ENCODE measurements at places on chromosomes 1 and 21. TPM values are rescaled to one million over a fixed set of nuclear protein-coding genes. Genes with fewer than 3 reads are reported as not detected.

The GREM2 gene
- total RNA-seq: not detected

- no peak for DNase-seq
These were observed 84.2 kb downstream of the ABCA4 start for GRCh38 chr1:94036730-94037129.

The DCDC2B gene
- not detected for total RNA-seq

DNA sequence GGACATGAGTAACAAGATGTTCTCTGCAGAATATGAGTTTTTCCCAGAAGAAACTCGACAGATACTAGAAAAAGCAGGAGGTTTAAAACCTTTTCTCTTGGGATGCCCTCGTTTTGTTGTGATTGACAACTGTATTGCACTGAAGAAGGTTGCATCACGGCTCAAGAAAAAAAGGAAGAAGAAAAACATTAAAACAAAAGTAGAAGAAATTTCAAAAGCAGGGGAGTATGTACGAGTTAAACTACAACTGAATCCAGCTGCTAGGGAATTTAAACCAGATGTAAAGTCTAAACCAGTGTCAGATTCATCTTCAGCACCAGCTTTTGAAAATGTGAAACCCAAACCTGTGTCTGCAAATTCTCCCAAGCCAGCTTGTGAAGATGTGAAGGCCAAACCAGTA, 92.5 kb downstream of the TTC3 start:
- DNase-seq: no peak

The LEPR gene
- total RNA-seq: 8.6 TPM

GRCh38 chr1:10451287-10451686, 1.5 kb downstream of the CORT start:
- DNase-seq: peak; percentile 34

GRCh38 chr1:35454616-35455015, 102.6 kb downstream of the KIAA0319L start:
- DNase-seq: peak; percentile 9

- no peak for DNase-seq
These were observed 56.0 kb upstream of the POU3F1 start for GRCh38 chr1:38102636-38103035.

DNA sequence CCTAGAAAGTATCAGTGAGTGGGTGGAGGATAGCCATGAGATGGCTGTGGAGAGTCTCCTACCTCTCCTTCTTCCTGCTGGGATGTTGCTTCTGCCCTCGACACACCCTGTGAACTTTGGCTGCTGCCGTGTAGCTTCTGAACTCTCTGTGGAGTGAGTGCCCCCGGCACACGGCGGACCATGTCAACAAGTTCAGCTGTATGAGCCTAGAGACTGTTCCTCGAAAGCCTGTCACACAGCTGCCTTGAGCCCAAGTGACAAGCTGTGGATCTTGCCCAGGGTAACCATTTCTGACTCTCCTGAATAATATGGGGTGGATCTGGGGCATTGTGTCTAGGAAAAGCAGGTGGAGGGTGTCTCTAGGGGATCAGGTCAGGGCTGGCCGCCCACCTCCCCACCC, 143.2 kb downstream of the NOS1AP start:
- DNase-seq: no peak

The EXTL2 gene
- total RNA-seq: 23.1 TPM

- no peak for DNase-seq
These were observed 3.8 kb upstream of the EEIG2 start for GRCh38 chr1:108556066-108556465.

- DNase-seq: peak; percentile 16
These were observed 33.0 kb downstream of the RIPPLY3 start for GRCh38 chr21:37039411-37040075.

The INAVA gene
- total RNA-seq: 2.8 TPM

DNA sequence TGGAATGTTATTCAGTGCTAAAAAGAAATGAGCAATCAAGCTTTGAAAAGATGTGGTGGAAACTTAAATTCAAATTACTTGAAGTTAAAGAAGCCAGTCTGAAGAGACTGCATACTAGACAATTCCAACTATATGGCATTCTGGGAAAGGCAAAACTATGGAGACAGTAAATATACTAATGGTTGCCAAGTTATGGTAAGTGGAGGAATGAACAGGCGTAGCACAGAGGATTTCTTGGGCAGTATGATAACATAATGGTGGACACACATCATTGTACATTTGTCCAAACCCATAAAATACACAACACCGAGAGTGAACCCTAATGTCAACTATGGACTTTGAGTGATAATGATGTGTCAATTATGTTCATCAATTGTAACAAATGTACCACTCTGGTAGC, 21.1 kb upstream of the SELP start:
- no peak for DNase-seq

- DNase-seq: peak; percentile 78
These were observed 1.3 kb downstream of the SH2D2A start for GRCh38 chr1:156815307-156815826.

The ZMYM1 gene
- 28.1 TPM for total RNA-seq

DNA sequence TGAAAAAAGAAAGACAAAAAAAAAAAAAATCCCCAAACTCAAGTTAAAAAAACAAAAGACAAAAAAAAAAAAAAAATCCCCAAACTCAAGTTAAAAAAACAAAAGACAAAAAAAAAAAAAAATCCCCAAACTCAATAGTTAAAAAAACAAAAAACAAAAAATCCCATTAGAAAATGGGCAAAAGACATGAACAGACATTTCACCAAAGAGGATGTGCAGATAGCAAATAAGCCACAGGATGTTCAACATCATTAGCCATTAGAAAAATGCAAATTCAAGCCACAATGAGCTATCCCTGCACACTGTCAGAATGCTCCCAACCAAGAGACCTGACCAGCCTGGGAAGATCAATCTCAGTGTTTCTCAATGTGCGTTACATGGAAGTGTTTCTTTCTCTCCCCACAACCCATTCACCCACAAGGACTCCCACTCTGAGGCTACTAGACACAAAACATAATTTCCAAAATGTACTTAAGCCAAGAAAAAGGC, 33.9 kb downstream of the MRAP start:
- no peak for DNase-seq

DNA sequence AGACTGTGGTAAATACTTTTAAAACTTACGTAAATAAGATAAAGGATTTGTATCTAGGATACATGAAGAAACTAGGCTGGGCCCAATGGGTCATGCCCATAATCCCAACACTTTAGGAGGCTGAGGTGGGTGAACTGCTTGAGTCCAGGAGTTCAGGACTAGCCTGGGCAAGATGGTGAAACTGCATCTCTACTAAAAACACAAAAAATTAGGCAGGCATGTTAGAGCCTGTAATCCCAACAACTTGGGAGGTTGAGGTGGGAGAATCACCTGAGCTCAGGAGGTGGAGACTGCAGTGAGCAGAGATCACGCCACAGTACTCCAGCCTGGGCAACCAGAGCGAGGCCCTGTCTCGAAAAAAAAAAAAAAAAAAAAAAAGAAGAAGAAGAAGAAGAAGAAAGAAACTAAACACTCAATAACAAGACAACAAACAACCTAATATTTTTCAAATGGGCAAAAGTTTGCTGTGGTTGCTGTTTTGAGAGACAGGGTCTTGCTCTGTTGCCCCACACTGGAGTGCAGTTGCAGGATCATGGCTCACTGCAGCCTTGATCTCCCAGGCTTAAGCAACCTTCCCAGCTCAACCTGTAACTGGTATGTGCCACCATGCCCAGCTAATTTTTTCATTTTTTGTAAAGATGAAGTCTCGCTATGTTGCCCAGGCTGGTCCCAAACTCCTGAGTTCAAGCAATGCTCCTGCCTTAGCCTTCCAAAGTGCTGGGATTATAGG, 78.3 kb downstream of the EIF4G3 start:
- DNase-seq: no peak

The DPYD gene
- 37.9 TPM for total RNA-seq

DNA sequence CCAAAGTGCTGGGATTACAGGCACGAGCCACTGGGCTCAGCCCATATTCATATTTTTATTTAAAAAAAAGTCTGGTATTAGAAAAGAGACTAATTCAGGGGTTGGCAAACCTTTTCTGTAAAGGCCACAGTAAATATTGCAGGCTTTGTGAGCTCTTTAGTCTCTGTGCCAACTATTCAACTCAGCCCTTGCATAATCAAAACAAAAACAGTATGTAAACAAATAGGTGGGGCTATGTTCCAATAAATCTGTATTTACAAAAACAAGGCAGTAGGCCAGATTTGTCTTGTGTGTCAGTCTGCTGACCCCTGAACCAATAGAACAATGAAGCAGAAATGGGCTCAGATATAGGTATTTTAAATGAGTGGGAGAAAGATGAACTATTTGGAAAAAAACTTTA, 49.3 kb downstream of the CDC42BPA start:
- no peak for DNase-seq

The FCER1G gene
- total RNA-seq: not detected

- DNase-seq: no peak
These were observed 8.6 kb downstream of the AIM2 start for GRCh38 chr1:159067699-159068621.
